ENCODE measurements at places on chromosomes 13 and 19.

- no peak for DNase-seq
Observed at GRCh38 chr13:70964874-70965273, 856.6 kb upstream of the KLHL1 start.

DNA sequence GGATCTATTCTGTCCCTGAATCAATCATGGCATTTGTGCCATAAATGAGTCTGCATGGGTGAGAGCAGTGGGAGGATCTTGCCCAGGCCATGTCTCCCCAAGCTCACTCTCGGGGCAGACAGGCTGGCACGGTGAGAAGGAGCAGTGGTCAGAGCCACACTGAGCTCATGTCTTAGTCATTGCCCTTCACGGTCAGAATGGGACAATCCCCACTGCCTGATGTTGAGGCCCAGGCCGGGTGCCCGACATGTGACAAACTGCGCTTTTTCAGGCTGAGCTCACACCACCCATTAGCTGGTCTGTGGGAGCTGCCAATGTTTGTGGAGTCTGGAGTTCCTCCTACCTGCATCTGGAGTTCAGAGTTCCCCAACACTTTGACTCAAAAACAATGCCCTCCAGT is 481.9 kb downstream of the COG6 start:
- DNase-seq = no peak

GRCh38 chr13:33261387-33262061 is 24.0 kb downstream of the STARD13 start:
- no peak for DNase-seq

GRCh38 chr13:51739027-51739764 is 64.8 kb downstream of the DHRS12 start:
- DNase-seq = no peak

GRCh38 chr13:53142306-53142705 is 113.7 kb downstream of the OLFM4 start:
- no peak for DNase-seq

DNA sequence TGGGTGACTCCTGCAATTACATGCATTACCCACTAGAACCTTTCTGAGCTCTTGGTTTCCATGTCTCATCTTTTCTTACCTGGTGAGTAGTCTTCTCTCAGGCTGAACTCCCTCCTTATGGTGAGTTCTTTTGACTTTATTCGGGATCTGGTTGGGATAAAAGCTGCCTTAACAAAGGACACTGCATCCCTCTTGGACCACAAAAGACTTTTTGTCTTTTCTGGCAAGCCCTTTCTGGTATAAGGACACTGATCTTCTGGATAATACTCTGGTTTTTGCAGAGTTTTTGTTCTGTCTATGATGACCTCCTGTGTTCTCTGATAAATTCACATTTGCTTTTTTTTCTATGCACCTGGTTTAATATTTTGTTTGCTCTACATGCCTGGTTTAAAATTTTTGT is 66.7 kb downstream of the SLITRK1 start:
- no peak for DNase-seq

GRCh38 chr13:98843482-98843877 is 91.0 kb upstream of the SLC15A1 start:
- no peak for DNase-seq

GRCh38 chr19:10389863-10390262 is 9.5 kb upstream of the TYK2 start:
- no peak for DNase-seq

DNA sequence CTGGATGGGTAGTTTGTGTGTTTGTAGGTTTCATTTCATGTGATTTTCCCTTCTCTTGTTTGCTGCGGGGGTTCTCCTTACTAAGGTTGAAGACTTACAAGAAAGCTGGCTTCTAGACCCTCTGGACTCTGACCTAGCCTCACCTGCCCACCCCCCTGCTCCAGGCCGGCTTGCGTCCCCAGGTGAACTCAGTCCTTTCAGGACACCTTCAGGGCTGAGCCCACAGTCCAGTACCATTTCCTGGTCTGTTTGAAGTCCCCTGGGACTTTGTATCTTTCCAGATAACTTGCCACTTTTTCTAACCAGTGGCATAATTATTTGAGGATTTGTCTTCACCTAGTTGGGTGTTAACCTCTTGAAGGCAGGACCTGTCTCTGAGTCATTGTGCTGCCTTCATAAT is 51.3 kb upstream of the MCF2L start:
- DNase-seq = no peak
